Activated CD4-positive, alpha-beta memory T cell treated with anti-CD3 and anti-CD28 coated beads for 36 hours (primary cell): ENCODE measurements at places on chromosomes 2 and 18. TPM values are rescaled to one million over a fixed set of nuclear protein-coding genes. Genes with fewer than 3 reads are reported as not detected.
A peak's percentile ranks its signal among the peaks of the same experiment; 100 is the strongest.

GRCh38 chr2:27489118-27489497 lies 435 bp downstream of the IFT172 start:
- H3K36me3 ChIP-seq, result peaks cover 3% of the 10 kb centered on the region
- H3K27me3 ChIP-seq, result peaks cover 10% of the 10 kb centered on the region
- DNase-seq, result no peak
- H3K4me3 ChIP-seq, result peak overlapping the region; percentile 88
- H3K27ac ChIP-seq, result peak overlapping the region; percentile 76

GRCh38 chr2:211494536-211494935 lies 938.1 kb downstream of the CPS1 start:
- no peaks in the 10 kb centered on the region for H3K4me1 ChIP-seq
- H3K4me3 ChIP-seq, result no peak overlapping the region
- no peaks in the 10 kb centered on the region for H3K36me3 ChIP-seq
- DNase-seq, result no peak
- no peaks in the 10 kb centered on the region for H3K27me3 ChIP-seq
- H3K27ac ChIP-seq, result no peak overlapping the region

- H3K27me3 ChIP-seq, result no peaks in the 10 kb centered on the region
- no peak overlapping the region for H3K27ac ChIP-seq
- H3K4me3 ChIP-seq, result no peak overlapping the region
- H3K4me1 ChIP-seq, result peaks cover 33% of the 10 kb centered on the region
- no peak for DNase-seq
- H3K36me3 ChIP-seq, result peaks cover 13% of the 10 kb centered on the region
Measured at GRCh38 chr2:239313776-239314175, 87.0 kb downstream of the HDAC4 start.

DNA sequence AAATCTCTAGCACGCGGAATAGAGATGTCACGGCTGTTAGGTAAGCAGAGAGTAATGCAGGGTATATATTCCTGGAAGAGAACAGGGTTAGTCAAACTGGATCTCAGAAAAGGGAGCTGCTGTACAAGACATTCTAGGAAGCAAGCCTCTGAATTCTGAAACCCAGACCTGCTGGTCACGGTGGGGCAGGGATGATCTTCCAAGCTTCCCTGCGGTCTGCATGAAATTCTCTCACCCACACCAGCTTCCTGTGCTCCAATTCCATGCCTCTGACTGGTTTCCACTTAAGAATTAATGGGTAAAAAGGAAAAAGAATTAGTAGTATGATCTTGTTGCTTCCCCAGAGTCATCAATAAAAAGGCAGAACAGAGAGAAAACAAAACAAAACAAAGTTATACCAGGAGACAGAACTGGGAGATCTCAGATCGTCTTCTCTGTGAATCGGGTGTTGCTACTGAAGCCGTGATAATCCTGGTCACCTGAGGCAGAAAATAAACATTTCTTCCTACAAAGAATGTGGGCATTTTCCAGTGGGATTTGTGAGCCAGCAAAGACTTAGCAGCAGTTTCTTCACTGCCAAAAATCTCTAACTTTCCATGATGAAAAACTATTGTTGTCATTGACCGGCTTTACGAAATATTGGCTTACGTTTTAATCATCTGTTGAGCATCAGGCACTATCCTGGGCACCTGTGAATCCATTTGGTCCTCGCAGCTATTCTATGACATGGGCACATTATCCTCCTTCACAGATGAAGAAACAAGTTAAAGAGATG lies 5.3 kb upstream of the CYP27C1 start:
- H3K4me1 ChIP-seq, result peaks cover 23% of the 10 kb centered on the region
- H3K27ac ChIP-seq, result no peak overlapping the region
- DNase-seq, result no peak
- H3K27me3 ChIP-seq, result peaks cover 46% of the 10 kb centered on the region
- no peak overlapping the region for H3K4me3 ChIP-seq

DNA sequence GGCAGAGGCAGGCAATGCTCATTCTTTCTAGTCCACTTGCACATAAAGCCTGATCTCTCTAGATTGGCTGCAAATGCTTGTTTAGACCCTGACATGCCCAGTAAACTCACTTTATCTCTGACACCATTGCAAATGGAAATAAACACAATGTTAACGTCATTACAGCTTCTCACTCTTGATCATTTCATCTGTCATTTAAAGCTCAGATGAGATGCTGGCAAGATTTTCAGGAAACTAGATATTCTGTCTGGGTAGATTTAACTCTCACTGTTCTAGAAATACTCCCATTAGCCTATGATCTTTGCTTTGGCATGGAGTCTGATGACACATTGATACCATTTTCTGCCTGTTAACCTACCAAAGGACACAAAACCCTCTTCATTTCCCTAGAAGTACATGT lies 320.7 kb upstream of the HNRNPA3 start:
- no peaks in the 10 kb centered on the region for H3K36me3 ChIP-seq
- no peak overlapping the region for H3K4me3 ChIP-seq
- H3K27ac ChIP-seq, result no peak overlapping the region
- H3K4me1 ChIP-seq, result no peaks in the 10 kb centered on the region

DNA sequence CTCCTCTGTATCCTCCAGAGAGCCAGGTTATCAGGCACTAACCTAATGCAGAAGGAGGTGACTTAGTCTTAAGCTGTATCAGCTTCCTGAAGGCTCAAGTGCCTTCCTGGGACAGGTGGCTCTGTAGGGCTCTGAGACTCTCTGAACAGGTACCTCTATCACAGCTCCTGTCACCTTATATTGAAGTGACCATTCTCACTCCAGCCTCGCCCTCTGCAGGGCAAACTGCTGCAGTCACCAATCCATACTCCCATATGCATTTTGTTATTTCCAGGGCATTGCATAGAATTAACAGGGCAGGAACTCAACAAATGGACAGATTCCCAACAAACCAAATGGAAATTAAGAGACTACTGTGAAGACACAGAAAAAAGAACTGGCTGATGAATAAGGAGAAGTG lies 203.0 kb upstream of the REV1 start:
- DNase-seq, result no peak
- no peaks in the 10 kb centered on the region for H3K36me3 ChIP-seq

DNA sequence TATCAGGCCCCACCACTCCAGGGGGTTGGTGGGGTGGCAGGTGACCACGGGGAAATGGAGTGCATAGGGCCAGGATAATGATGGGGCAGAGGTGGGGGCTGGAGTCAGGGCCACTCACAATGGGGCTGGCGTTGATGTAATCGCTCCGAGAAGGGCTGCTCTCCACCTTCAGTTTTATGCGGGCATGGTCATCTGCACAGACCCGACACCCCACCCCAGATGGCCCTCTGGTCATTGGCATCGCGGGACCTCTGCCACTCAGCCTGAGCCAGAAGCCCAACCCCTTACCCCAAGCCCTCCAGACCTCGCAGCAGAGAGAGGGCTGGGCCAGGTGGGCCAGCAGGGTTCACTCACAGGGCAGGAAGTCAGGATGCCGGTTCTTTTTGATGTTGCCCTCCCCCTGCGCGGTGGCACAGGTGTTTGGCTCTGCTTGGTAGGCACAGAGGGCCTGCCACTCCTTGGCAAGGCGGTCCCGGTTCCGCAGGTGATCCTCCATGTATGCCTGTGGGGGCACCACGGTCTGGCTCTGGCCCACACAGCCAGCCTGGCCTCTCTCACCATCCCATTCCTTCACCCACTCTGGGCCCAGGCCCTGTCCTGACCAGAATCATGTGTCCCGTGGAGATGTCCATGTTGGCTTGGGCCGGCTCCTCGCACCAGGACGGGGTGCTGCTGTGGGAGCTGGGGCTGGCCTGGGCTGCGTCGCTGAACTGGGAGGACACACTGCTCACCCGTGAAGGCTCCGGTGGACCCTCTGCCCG lies 12.4 kb downstream of the PTPRN start:
- H3K27ac ChIP-seq, result no peak overlapping the region
- no peak for DNase-seq
- H3K4me3 ChIP-seq, result no peak overlapping the region
- no peaks in the 10 kb centered on the region for H3K36me3 ChIP-seq
- H3K27me3 ChIP-seq, result peaks cover 9% of the 10 kb centered on the region
- H3K4me1 ChIP-seq, result peaks cover 11% of the 10 kb centered on the region

DNA sequence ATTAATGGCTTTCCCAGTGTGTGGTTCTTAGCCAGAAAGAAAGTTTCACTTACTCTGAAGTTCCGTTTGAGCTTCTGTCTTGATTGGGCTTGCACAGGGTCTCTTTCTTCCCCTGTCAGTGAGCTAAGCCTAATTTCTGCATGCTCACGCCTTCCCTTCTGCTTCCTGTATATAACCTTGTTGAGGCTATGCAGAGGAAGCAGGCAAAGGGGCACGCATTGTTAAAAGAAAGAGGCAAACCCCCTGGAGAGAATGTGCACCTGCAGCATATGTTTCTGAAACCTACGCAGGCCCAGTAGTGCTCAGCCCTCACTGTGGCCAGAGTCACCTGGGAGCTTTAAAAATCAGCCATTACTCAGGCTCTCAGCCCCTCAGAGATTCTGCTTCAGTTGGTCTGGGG lies 14.5 kb upstream of the PLA2R1 start:
- H3K27ac ChIP-seq, result no peak overlapping the region
- H3K36me3 ChIP-seq, result no peaks in the 10 kb centered on the region
- no peak for DNase-seq
- H3K4me3 ChIP-seq, result no peak overlapping the region
- H3K4me1 ChIP-seq, result no peaks in the 10 kb centered on the region

DNA sequence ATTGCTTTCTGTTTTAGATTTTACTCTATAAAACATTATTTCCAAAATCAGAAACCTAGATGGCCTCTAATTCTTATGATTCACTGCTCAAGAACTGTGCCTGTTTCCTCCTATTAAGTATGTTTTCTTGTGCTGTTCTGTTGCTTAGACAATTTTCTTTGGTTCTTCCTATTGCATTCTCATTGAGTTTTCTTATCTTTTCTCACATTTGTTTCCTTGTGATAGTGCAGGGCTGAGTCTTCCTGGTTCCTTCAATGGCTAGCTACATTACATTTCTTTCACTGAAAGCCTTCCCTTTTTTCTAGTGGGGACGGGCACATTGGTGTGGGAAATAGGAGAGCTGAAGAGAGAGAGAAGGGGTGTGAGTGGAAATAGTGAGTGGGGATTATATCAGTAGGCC lies 183.4 kb downstream of the CALCRL start:
- H3K36me3 ChIP-seq, result no peaks in the 10 kb centered on the region
- H3K27me3 ChIP-seq, result no peaks in the 10 kb centered on the region
- H3K4me3 ChIP-seq, result no peak overlapping the region
- H3K4me1 ChIP-seq, result no peaks in the 10 kb centered on the region
- H3K27ac ChIP-seq, result no peak overlapping the region

DNA sequence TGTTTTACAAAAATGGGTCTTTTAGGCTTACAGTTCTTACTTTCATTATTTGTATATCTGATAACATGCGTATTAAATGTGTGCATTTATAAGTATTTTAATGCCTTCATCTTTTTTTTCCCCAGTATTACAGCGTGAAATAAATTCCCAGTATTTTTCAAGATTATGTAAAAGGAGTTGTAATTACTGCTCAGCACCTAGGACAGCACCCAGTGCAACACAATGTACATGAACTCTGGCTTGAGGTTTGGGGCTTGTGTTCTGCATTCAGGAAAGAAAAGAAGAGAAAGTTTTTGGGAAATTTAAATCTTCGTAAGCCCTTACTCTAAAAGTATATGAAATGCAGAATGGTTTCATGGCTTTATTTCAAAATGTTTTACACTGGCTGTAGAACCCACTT lies 16.7 kb downstream of the ZNF638 start:
- no peak overlapping the region for H3K27ac ChIP-seq
- no peak for DNase-seq
- H3K27me3 ChIP-seq, result no peaks in the 10 kb centered on the region
- no peak overlapping the region for H3K4me3 ChIP-seq
- peaks cover 33% of the 10 kb centered on the region for H3K36me3 ChIP-seq

DNA sequence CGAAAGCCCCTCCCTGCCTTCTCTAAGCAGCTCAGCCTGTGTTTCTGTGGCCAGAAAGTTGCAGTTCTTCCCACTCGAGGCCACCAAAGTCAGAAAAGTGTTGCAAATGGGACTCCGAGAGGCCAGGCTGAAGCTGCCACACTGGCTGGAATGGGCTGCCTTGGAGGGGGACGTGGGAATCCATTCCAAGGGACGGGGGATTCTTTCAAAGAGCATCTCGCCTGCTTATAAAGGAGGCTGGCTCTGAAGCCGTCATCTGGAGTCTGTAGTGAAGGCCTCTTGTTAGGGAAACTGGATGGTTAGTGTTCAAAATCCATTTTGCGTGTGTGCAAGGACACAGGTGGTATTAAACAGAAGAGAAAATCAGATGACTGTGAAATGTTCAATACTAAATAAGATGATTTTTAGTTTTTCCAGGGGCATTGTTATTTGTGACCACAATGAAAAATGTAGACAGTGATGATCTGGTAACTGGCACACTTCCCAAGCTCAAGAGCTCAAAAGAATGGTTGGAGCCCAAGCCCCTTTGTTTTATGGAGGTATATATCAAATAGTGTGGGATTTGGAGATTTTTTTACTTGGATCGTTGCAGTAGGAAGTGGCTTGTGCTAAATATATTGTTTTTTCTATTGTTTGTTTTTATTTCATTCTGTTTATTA lies 782 bp downstream of the FAM228B start:
- peak overlapping the region; percentile 72 for H3K4me3 ChIP-seq
- H3K27ac ChIP-seq, result no peak overlapping the region
- no peaks in the 10 kb centered on the region for H3K27me3 ChIP-seq

DSG4 gene
- total RNA-seq, result not detected

TACR1 gene
- not detected for total RNA-seq

TMEM247 gene
- total RNA-seq, result not detected

GAD1 gene
- total RNA-seq, result 2.6 TPM
